ENCODE measurements at places on chromosomes 4 and X.

GRCh38 chr4:62523256-62523655 lies 1323.1 kb downstream of the ADGRL3 start:
- no peak for DNase-seq

GRCh38 chr4:150173432-150173861 lies 95.2 kb downstream of the DCLK2 start:
- no peak for DNase-seq

- DNase-seq: no peak
Measured at GRCh38 chr4:185101354-185101890, 41.6 kb upstream of the SLC25A4 start.

- DNase-seq: no peak
Measured at GRCh38 chr4:98741952-98742351, 83.5 kb upstream of the TSPAN5 start.

DNA sequence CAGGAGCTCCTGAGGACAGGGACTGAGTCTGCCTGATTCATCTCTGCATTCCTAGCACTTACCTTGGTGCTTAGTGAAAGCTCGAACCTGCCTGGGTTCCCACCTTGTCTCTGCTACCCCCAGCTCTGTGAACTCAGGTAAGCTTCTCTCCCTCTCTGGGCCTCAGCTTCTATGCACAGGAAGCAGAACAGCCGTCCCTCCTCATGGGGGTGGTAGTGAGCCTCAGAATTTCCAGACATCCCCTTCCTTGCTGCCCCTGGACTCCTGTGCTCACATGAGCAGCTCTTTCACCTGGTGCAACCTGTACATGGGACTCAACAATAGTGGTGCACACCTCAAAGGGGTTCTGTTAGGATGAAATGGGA lies 50.8 kb downstream of the HTRA3 start:
- DNase-seq: no peak
